ENCODE measurements at places on chromosomes 3 and 15.
A peak's percentile ranks its signal among the peaks of the same experiment; 100 is the strongest.

DNA sequence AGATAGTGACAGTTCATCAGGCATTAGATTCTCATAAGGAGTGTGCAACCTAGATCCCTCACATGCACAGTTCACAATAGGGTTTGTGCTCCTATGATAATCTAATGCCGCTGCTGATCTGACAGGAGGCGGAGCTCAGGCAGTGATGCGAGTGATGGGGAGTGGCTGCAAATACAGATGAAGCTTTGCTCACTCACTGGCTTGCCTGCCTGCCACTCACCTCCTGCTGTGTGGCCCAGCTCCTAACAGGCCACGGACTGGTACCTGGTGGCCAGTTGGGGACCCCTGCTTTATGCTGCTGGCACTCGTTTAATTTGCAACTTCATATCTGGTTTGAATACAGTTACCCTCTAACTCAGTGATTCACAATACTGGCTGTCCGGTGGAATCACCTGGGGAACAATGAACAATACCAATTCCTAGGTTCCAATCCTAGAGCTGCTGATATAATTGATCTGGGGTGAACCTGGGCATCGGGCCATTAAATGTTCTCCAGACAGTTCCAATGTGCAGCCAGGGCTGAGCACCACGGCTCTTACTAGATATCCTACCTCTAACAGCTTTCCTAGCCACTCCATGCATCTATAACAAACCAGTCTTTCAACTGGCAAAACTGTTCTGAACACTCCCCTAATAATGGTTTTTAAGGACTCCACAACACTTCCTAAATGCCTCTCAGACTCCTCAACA, 131.4 kb downstream of the ATP1B3 start:
- peak; percentile 48 for DNase-seq

GRCh38 chr15:67130673-67131601, 65.5 kb downstream of the SMAD3 start:
- peak; percentile 58 for DNase-seq

DNA sequence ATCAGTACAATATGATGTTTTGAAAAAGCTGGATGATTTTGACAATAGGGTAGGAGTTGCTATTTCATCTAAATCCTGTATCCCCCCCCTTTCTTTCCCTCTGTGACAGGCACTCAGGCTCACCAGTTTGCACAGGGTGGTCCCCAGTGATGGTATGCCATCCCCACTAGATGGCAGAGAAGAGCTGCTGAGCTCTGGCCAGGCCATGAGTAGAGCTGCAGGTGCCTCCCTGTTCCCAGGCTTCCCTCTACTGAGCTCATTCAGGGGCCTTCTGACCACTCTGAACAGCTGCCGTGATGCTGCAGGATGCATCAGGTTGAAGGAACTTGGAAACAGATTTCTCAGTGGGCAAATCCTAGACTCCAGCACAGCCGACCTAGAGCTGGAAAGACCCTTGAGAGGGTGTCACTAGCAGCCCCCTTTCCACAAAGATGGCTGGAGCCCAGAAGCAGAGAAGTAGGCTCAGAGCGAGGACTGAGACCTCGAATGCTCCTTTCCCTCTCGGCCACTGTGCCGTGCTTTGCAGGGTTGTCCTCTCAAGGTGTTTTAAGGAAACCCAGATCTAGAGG, 45.1 kb downstream of the EFCAB12 start:
- DNase-seq, result peak; percentile 59

DNA sequence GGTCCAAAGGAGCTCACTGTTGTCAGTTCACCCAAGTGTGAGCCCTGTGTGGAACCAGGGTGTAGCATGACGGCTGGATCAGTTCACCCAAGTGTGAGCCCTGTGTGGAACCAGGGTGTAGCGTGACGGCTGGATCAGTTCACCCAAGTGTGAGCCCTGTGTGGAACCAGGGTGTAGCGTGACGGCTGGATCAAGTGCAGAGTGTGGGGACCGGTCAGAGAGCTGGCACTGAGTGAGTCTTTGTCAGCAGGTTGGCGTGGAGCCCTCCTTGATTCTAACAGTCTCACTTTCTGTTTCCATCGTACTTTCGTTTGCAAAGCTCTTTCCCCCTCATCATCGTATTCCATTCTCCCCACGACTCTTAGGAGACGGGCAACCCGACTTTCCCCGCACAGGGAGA, 57.9 kb upstream of the DLG1 start:
- DNase-seq, result no peak

DNA sequence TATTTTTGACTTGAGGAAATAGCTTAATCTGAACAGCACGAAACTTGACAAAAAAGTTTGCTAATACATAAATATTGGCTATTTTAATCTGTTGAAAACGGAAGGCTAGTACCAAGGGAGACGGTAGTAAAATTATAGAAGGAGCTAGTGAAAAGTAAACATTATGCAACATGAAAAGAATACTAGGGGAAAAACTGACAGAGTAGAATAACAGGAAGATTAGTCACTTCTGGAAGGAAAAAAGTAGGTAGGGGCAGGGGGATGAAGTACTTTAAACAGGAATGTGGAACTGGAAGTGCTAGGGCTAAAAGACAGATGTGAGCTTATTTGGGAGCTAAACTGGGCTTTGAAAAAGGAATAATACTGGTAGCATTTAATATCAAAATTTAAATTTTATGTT, 60.1 kb downstream of the MBNL1 start:
- no peak for DNase-seq

DNA sequence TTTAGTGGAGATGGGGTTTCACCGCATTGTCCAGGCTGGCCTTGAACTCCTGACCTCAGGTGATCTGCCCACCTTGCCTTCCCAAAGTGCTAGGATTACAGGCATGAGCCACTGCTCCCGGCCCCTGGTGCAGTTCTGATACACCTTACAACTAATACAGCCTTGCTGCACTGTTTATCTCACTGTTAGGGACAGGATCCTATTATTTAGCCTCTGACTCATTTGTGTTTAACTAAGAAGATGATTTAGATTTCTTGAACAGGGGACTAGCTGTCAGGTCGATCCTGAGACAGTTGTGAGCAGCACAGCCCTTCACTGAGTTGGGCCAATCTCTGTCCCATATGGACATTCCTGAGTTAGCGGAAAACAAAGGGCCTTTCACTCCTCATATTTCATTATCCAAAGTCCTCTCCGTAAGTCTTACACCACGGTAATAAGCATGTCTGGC, 19.2 kb downstream of the GYG1 start:
- DNase-seq, result peak; percentile 67

GRCh38 chr3:126031981-126032471, 51.9 kb downstream of the SLC41A3 start:
- DNase-seq, result no peak

DNA sequence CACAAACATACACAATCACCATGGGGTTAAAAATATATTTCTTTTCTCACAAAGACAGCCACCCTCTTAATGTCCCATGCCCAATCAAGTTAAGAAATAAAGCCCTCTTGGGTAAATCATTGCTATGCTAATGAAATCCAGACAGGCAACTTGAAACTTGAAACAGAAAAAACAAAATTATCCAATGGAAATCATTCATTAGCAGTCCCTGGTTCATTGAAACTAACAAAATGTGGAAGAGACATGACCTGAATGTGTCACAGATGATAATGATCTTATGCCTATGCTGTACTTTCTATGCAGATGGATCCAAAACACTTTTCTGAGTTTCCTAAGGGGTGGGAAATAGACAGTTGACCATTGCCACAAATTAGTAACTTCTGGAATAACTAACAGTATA, 983.7 kb downstream of the MCTP2 start:
- no peak for DNase-seq

- no peak for DNase-seq
Measured at GRCh38 chr15:32941823-32942222, 224.0 kb downstream of the GREM1 start.

DNA sequence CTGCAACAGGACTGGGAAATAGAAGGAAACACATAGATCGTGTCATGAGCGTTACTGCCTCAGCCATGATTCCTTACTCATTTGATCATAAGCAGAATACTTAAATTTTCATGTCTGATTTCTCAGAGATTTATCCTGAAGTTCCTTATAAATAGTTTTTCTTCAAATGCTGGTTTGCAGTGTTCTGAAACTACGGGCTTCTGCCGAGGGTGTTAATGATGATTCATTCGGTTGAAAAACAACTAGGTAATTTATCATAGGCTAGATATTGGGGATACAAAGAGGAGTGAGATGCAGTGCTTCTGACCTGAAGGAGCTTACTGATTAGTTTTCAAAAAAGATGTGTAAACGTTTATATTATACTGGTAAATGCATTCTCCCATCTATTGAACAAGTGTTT, 428.9 kb downstream of the NLGN1 start:
- no peak for DNase-seq

GRCh38 chr3:53680028-53680427, 166.2 kb downstream of the CHDH start:
- peak; percentile 61 for DNase-seq

GRCh38 chr15:41989573-41990242, 17.4 kb upstream of the EHD4 start:
- DNase-seq, result peak; percentile 90

- no peak for DNase-seq
Measured at GRCh38 chr3:60086811-60087210, 1037.0 kb upstream of the CFAP20DC start.

DNA sequence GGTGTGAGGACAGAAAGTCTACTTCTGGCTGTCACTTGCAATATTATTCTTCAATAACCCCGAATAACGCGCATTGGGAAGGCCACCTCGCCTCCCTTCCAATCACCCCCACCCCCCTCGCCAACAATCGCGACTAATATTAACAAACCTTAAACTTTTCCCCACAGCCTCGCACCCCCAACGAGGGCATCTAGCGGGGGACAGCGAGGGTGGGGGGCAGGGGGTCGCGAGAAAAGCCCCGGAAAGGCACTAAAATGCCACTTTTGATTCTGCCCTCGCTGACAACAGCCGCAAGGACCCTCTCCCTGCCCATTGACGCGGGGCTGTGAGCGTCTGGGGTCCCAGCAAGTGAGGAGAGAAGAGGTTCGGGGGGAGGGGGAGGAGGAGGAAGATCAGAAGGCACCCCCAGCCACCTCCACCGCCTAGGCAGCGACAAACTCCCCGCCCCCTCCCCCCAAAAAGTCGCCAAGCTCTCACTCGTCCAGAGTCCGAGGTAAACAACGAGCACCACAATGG, 868 bp downstream of the SATB1 start:
- no peak for DNase-seq

DNA sequence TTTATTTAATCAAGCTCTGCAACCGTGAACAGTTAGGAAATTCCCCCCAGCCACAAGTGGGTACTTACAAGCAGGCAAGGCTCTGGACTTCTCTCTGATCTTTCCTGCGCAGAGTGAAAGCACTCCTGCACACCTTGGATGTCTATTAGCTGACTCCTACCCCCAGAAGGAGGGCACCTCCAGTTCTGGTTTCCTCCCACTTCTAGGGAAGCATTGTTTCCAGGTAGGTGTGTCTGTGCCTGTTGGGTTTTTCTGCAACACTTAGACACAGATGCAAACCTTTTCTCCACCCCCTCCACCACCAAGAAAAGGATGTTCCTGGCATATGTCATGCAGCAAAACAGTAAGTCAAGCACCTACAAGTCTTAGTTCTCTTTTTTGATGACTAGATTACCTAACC, at the start of gene ZBED2:
Gene ZBED2 (minus strand): TSS at position 115 of the 400 bp plus-strand sequence. CDS start 1,145 bp downstream, outside the sequence.
- no peak for DNase-seq

GRCh38 chr3:149089395-149089794, 3.1 kb upstream of the HLTF start:
- DNase-seq, result no peak

DNA sequence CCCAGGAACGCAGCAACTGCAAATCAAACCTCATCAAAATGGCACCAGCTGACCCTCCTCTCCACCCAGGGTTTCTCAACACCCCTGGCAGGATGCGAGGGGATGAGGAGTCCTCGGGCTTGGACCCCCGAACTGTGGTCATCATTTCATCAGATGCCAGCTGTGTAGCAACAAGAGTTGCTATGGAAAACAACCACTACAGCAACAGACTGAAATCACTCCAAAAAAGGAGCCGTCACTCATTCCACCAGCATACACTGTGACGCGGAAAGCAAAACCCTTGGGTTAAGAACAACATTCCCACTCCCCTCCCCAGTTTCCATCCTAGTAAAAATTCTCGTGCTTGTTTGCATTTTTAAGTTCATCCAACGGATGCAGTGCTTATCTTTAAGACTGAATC, 40.1 kb downstream of the VGLL4 start:
- no peak for DNase-seq

DNA sequence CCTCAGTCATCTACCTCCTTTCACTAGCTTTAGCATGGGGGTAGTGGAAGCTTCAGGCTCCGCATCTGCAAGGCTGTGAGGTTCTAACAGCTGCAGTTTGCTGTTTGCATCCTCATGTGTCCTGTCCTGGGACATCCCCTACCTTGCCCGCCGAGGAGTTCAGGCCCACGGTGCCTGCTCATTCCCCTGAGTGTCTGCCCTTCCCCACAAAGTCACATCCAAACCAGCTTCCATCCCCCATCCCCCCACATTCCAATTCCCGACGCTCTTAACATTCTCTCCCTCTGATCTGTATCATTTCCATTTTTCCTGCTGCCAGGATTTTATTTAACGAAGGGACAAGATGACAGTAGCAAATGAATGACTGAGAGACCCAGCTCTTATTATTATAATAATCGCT, 43.8 kb downstream of the HRH1 start:
- DNase-seq, result no peak

- DNase-seq, result no peak
Measured at GRCh38 chr3:10238345-10239183, 9.7 kb upstream of the TATDN2 start.

DNA sequence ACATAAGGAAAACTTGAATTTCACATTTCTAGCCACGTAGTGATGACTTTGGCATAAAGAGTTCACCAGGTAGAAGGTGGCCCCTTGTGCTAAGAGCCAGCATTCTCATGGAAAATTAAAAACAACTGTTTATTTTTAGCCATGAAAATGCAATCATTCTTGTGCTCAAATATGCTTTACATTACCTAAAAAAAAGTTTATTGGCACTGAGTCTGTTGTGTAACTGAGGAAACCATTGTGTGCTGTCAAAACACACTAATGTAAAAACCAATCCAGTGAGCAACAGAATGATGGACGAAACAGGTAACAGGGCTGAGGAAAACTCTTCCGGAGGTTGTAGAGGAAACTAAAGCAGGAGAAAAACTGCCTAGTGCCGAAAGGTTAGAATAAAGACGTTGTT, 287.0 kb upstream of the TMC3 start:
- no peak for DNase-seq

DNA sequence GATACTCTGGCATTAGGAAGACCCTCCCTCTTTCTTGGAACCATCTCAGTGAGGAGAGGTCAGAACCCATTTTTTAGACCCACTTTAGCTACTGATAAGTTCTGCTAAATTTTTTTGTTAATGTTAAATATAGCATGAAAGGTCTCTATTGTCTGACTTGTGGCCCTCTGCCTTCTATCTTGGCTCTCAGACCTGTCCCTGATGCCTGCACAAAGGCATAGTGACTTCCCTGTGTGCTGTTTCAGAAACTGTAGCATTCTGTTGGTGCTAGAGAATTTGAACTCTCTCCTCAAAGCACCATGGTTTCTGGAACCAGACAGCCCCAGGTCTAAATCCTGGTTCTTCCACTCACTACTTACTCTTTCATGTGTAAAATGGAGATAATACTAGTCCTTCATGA, 15.4 kb downstream of the MAPKBP1 start:
- DNase-seq, result no peak

DNA sequence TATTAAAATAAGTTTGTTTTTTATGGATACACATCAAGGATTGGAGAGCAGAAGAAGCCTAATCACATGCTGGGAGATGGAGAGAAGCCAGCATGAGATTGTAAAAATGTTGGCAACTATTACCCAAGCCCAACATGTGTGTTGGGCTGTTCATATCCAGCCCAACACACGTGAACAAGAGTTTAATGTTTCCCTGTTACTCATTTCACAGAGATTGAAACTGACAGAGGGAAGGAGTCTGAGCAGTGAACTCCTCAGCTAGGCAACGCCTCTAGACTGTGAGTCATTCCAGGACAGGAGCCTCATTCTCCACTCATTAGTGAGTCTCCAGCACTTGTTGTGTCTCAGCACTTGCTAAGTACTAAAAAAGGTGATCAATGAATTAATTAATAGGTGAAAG, 43.2 kb upstream of the CMSS1 start:
- DNase-seq, result no peak
